ENCODE measurements at places on chromosomes 3 and 15.

- no peak for DNase-seq
Observed at GRCh38 chr3:23648326-23648995, 157.3 kb upstream of the UBE2E1 start.

- DNase-seq, result no peak
Observed at GRCh38 chr3:171173736-171174135, 147.2 kb upstream of the SLC2A2 start.

- DNase-seq, result no peak
Observed at GRCh38 chr15:80779658-80780415, 667 bp downstream of the CEMIP start.

DNA sequence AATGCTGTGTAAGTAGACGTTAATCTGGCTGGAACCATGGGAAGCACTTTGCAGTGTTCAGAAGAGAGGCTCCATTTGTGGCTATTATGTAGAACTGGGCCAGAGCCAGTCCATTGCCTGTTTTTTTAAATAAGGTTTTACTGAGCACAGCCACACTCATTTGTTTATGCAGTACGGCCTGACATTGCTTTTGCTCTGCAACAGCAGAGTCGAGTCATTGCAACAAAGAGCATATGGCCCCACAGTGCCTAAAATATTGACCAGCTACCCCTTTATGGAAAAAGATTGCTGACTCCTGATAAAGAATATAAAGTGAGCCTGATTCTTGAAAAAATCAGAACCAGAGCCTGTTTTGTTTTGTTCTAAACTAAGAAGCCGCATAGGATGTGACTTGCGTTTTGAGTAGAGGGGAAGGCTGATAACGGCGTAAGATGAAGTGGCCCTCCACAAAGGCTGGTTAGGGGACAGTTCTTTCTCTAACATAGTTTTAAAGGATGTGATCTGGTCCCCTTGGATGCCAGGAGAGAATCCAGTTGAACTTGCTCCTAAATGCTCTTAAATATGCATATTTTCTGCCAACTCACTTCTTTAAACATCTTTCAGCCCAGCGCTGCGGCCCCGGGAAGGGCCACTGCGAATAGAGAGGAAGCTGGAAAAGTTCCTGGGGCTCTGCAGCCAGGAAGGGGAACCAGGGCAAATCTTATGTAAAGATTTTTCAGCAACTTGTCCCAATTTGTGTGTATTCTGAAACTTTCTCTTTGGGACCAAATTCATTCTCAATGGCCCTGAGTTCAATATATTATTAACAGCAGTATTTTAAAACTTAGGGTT, 64.5 kb downstream of the GLDN start:
- DNase-seq, result no peak

DNA sequence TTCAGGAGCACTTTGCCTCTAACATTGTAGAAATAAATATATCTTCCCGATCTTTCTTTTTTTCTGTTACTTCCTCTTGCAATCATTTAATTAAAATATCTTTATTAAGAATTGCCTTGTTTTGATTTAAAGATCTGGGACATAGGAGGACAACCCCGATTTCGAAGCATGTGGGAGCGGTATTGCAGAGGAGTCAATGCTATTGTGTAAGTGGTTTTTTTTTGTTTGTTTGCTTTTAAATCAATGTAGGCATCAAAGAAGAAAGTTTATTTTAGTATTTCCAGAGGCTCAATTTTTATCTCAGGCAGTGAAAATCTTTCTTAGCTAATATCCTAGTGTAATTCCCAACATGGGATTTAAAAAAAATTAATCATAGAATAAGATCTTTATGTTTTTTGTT, 15.5 kb upstream of the EDEM1 start:
- DNase-seq, result no peak

Data from stimulated activated CD4-positive, alpha-beta T cell treated with anti-CD3 and anti-CD28 coated beads, Interleukin-12 subunit alpha, Interleukin-12 subunit beta, amount 100 ng/mL, for 24 hours (primary cell).